ENCODE measurements at places on chromosomes 4 and X. TPM values are rescaled to one million over a fixed set of nuclear protein-coding genes. Genes with fewer than 3 reads are reported as not detected.

- peak; percentile 2 for DNase-seq
These were observed 562.9 kb upstream of the MAGEB2 start for GRCh38 chrX:29652484-29652883.

- no peak for DNase-seq
These were observed 93.4 kb upstream of the ENPP6 start for GRCh38 chr4:184310881-184311709.

DNA sequence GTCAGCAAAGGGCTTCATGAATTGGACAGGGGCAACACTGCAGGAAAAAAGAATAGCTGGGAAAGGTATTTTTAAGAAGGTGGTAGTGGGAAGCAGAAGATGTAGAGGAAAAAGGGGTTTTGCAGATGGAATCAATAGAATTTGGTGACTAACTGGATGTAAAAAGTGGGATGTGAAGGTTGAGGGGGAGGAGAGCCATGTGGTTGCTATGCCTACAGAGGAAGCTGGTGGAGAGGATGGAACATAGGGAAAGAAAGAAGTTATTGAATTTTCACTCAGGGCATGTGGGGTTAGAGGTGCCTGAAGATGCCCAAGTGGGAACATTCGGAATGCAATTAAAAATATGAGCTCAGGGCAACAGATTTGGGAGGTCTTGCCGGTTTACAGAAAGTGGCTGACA lies 33.0 kb downstream of the REELD1 start:
- no peak for DNase-seq

DNA sequence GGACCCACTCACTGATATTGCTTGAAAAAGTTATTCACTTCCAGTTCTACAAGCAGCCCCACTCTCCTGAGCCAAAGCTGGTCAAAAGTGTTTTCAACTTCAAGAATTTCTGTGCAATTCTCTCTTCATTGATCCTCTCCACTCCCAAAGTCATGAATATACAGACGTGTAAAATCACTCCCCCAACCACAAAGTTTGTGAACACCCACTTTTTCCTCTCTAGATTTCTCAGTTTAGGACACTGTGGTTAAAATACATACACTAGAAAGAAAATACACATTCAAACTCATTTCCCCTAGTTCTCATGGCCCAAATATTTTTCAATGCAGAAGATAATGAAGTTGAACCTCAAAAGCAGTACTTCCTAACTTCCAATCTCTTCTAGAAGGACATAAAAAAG lies 116.3 kb downstream of the MSN start:
- no peak for DNase-seq

DNA sequence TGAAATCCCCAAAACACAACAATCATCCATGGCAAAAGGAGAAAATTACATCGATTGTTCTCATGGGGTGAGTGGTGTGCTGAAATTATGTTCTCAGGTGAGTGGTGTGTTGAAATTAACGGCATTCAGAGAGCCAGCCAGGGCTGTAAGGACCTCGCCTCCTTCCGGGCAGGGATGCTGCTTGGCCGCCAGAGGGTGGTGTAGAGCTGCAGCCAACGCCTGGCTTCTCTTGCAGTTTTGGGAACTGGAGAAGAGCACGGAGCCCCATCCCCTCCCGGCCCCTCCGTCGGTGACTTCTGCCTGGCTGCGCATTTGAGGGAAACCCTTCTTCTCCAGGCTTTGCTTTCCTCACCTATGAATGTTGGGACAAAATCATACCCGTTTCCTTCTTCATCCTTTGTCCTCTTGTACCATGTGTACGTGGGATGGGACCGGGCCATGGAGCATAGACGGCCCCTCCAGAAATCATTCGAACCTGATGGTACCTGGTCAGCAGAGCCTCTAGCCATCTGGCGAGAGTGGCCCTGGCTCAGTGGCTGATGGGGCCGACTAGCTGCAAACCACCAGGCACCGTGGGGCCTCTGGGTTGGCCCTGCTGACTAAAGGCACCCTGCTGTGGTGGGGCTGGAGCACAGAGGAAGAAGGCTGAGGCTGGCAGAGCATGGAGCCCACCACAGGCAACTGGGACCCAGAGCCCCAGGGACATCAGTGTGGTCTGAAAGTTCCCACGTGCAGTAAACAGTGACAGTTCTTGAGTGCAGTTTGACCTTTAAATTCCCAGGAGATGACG lies 28.4 kb downstream of the TRMT44 start:
- no peak for DNase-seq

Gene PAPSS1
- 44.7 TPM for polyA plus RNA-seq

Gene ATP1B4
- not detected for polyA plus RNA-seq

Gene COL25A1
- polyA plus RNA-seq, result 1.4 TPM

Data from urinary bladder (tissue), 4 donors.